ENCODE measurements at places on chromosomes 7 and 10. TPM values are rescaled to one million over a fixed set of nuclear protein-coding genes. Genes with fewer than 3 reads are reported as not detected.

Gene PRKAR2B
- total RNA-seq, result 11.1 TPM

Gene SLC26A5
- total RNA-seq, result not detected

Gene LRIT2
- not detected for total RNA-seq

Gene SPDYE9
- total RNA-seq, result not detected

Gene ERVW-1
- not detected for total RNA-seq

Gene ANKRD2
- not detected for total RNA-seq

Gene CTAGE15
- total RNA-seq, result not detected

Gene HOXA1
- not detected for total RNA-seq

Gene CTAGE8
- 0.10 TPM for total RNA-seq

Gene KCND2
- total RNA-seq, result not detected

Gene PON1
- total RNA-seq, result not detected

Gene SUN3
- not detected for total RNA-seq

Gene JCAD
- total RNA-seq, result 12.9 TPM

Gene CALML3
- not detected for total RNA-seq

Gene MRLN
- total RNA-seq, result not detected
